MCF 10A (cell line): ENCODE measurements at places on chromosomes 1 and 21. TPM values are rescaled to one million over a fixed set of nuclear protein-coding genes. Genes with fewer than 3 reads are reported as not detected.

SPSB1 gene
- 8.2 and 16.2 TPM in 2 replicates for total RNA-seq

GJA9 gene
- total RNA-seq = not detected in 2 replicates

INTS7 gene
- 50.0 and 62.3 TPM in 2 replicates for total RNA-seq

KCNC4 gene
- total RNA-seq = 1.1 and 1.3 TPM in 2 replicates

- H3K27me3 ChIP-seq = peaks cover 17% of the 10 kb centered on the region
- H3K36me3 ChIP-seq = no peaks in the 10 kb centered on the region
- peak overlapping the region; percentile 5 for H3K27ac ChIP-seq
- peaks cover 18% of the 10 kb centered on the region for H3K4me1 ChIP-seq
These were observed 3.2 kb downstream of the SLAMF6 start for GRCh38 chr1:160519642-160520435.

DNA sequence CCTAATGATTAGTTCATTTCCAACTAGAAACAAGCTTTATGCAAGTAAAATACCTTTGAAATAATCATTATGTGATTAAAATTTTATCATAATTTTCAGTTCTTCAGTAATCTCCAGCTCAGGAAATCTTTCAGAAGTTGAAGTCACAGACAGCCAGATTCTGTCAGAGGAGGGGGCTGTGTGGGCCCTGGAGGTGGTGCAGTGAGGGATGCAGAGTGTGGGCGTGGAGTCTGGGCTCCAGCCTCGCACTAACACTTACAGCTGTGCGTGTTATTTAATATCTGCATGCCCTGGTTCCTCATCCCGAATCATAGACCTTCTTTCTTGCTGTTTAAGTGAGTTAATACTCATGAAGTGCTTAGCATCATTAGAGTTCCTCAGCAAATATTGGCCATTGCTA, 23.9 kb downstream of the WDR64 start:
- no peak for DNase-seq
- no peaks in the 10 kb centered on the region for H3K4me1 ChIP-seq
- H3K36me3 ChIP-seq = no peaks in the 10 kb centered on the region
- H3K27me3 ChIP-seq = no peaks in the 10 kb centered on the region
- H3K4me3 ChIP-seq = no peak overlapping the region

DNA sequence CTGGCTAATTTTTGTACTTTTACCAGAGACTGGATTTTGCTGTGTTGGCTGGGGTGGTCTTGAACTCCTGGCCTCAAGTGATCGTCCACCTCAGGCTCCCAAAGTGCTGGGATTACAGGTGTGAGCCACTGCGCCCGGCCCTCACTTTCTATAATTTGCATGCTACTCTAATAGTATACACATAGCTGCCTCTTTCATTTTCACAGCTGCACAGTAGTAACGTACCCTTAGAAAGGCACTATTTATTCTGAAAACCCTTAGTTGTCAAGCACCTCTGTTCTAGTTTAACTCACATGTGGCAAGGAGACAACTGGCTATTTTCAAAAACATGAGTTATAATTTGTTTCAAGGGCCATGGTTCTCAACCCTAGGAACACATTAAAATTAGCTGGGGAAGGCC, 17.2 kb downstream of the TPM3 start:
- H3K4me1 ChIP-seq = peaks cover 55% of the 10 kb centered on the region
- no peaks in the 10 kb centered on the region for H3K27me3 ChIP-seq
- H3K27ac ChIP-seq = peak overlapping the region; percentile 12
- no peak overlapping the region for H3K4me3 ChIP-seq
- DNase-seq = no peak

DNA sequence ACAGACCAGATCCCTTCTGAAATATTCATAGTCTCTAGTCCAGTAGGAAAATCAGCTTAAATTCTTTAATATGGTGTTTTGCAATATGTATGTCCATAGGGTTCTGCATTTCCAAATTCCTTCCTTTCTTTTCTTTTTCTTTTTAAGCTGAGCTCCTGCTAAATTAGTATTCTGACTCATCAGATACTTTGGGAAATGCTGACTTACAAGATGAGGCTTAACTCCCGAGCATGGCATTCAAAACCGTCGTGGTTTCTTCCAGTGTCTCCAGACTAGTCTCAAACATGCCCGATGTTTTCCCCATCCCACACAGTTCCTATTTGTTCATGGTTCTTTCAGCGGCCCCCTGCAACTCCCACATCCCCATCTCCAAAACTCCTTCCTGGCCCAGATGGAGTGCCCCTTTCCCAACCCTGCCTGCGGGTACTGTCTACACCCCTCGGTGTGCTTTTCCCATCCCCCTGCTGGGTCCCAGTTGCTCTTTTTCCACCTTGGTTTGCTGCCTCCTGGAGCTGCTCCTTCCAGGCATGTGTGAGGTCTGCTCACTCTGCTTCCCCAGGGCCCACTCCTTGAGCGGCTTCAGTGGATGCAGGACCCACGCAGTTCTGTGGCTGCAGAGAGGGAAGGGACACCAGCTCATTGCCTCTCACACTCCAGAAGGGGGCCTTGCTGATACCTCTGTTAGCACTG, 19.5 kb upstream of the ETV3 start:
- peak; percentile 34 for DNase-seq
- H3K4me3 ChIP-seq = no peak overlapping the region
- H3K36me3 ChIP-seq = peaks cover 5% of the 10 kb centered on the region
- H3K27me3 ChIP-seq = no peaks in the 10 kb centered on the region

GRCh38 chr1:153443486-153443885, 17.0 kb downstream of the S100A7 start:
- no peaks in the 10 kb centered on the region for H3K4me1 ChIP-seq
- no peak for DNase-seq
- H3K27ac ChIP-seq = no peak overlapping the region
- H3K27me3 ChIP-seq = peaks cover 61% of the 10 kb centered on the region
